Central memory CD8-positive, alpha-beta T cell (primary cell): ENCODE measurements at places on chromosomes 12 and 14.

- no peak for DNase-seq
Observed at GRCh38 chr14:41047763-41048162, 558.9 kb upstream of the LRFN5 start.

GRCh38 chr14:41404126-41404525, 202.6 kb upstream of the LRFN5 start:
- no peak for DNase-seq

DNA sequence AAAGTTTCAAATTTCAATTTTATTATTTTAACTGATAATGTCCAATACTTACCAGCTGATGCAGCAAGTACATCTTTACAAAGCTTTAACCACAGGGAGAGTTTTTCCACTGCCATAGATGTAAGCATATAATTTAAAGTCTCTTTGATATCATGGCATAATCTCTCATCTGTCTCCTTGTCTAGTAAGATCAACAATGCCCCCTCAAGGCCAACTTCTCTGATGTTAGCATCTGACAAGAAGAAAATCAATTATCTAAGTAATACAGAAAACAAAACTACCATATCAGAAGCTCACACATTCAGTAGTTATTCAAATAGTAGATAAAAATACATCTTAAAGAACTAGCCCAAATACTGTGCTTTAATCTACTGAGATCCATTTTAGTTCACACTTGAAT, 94.2 kb downstream of the HEATR5A start:
- DNase-seq: no peak

- no peak for DNase-seq
Observed at GRCh38 chr14:51119411-51120051, 24.6 kb upstream of the TRIM9 start.

- no peak for DNase-seq
Observed at GRCh38 chr14:72333357-72333756, 401.1 kb downstream of the RGS6 start.
